ENCODE measurements at places on chromosomes 12 and 14. TPM values are rescaled to one million over a fixed set of nuclear protein-coding genes. Genes with fewer than 3 reads are reported as not detected.

The HOXC13 gene
- polyA plus RNA-seq, result not detected

The PPFIA2 gene
- polyA plus RNA-seq, result 4.6 TPM

The CLEC9A gene
- 0.21 TPM for polyA plus RNA-seq

The CMTM5 gene
- 3.9 TPM for polyA plus RNA-seq

The DIO3 gene
- 0.11 TPM for polyA plus RNA-seq

The ACVRL1 gene
- 34.3 TPM for polyA plus RNA-seq

The CDH24 gene
- polyA plus RNA-seq, result 13.3 TPM

The MYF5 gene
- polyA plus RNA-seq, result not detected

The PPP1CC gene
- polyA plus RNA-seq, result 192 TPM

The STAB2 gene
- polyA plus RNA-seq, result 1.2 TPM

The SLIRP gene
- polyA plus RNA-seq, result 108 TPM

The TMEM119 gene
- polyA plus RNA-seq, result 20.1 TPM

The M6PR gene
- polyA plus RNA-seq, result 228 TPM

The ALX1 gene
- 35.3 TPM for polyA plus RNA-seq

The OAS2 gene
- 7.7 TPM for polyA plus RNA-seq

The TTC8 gene
- polyA plus RNA-seq, result 35.9 TPM

The GDF3 gene
- polyA plus RNA-seq, result 0.56 TPM

Data from right renal cortex interstitium (tissue), 3 donors.